GF-D8 (cell line): ENCODE measurements at places on chromosomes 11 and 22.

DNA sequence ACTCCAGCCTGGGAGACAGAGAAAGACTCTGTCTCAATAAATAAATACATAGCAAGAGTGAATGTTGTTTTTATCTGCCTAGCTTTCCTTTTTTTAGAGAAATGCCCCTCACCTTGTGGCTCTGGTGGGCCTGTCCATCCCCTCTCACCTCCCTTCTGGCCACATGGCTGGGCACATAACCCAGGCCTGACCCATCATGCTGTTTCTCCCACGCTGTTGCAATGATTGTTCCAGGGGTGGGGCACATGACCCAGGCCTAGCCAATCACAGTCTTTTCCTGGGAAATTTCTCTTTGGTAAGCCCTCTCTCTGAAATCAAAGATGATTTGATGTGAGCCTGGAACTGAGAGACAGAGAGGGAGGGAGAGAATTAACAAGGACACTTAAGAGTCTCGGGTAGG, 5.5 kb upstream of the CYTH4 start:
- DNase-seq, result no peak

DNA sequence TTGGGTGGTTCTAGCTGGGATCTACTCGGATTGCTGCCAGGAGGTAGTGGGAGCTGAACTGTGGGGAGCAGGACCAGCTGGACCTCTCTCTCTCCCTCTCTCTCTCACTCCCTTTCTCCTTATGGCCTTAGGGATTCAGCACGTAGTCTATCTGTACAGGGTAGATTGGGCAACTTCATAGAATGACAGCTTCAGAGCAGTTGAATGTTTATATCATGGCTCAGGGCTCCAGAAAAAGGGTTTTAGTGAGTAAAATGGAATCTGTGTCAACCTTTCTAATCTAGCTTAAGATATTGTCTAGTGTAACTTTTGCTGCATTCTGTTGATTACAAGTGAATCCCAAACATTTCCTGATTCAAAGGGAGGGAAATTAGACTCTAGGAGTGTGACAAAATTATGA, 127.7 kb upstream of the PDGFD start:
- no peak for DNase-seq

GRCh38 chr22:47434336-47435203, 672.1 kb downstream of the TBC1D22A start:
- DNase-seq, result no peak

GRCh38 chr11:93939084-93939760, 81.9 kb upstream of the HEPHL1 start:
- DNase-seq, result no peak

DNA sequence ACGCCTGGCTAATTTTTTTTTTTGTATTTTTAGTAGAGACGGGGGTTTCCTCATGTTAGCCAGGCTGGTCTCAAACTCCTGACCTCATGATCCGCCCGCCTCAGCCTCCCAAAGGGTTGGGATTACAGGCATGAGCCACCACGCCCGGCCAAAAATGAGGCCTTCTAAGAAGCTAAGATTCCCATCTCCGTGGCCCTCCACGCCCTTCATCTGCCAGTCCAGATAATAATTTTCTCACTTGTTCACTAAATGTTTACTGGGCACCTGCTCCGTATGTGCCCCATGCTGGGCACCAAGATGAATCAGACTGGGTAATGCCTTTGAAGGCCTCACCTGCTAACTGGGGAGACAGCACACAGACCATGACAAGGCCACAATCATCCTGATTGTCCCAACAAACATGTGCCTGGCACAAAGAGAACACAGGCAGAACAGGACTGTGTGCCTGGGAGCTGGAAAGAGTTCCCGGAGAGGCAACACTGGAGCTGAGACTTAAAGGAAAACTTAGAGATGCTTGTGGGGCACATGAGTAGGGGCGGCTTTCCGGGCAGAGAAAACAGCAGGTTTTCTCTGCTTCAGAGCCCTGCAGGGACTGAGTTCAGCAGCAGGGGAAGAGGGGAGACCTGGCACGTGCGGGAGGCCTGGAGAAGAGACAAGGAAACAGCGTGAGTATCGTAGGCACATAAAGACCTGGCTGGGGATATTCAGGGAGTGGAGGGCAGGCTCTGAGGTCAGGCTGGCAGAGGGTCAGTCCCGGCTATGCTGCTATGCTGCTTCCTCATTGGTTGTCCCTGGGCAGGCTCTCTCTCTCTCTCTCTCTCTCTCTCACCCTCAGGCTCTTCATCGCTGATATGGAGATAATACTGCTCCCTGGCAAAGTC, 2.4 kb downstream of the KIAA0930 start:
- DNase-seq, result no peak

GRCh38 chr11:103961010-103961409, 75.4 kb upstream of the DDI1 start:
- DNase-seq, result no peak

DNA sequence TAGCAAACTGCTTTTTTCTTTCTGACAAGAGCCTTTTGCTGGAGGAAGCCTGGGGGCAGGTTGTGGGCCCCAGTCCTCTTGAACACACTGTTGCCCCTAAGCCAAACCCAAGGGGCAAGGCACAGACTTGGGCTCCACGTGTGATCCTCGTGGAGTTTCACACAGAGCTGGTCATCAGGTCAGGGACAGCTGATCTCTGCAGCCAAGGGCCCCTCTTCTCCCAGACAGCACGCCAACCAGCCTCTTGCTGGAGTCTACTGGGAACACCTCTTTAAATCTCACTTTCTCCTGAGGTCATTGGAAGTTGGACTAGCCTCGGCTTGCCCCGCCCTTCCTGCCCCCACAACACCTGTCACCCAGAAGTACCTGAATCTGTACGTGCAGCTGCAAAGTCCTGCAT, 39.8 kb downstream of the C11orf58 start:
- DNase-seq, result no peak

- no peak for DNase-seq
Observed at GRCh38 chr22:27420817-27421361, 380.7 kb downstream of the MN1 start.
